IPS-NIHi11 (cell line): ENCODE measurements at places on chromosomes 11 and 22.

- peak; percentile 58 for DNase-seq
Measured at GRCh38 chr11:3135481-3136440, 29.3 kb downstream of the OSBPL5 start.

DNA sequence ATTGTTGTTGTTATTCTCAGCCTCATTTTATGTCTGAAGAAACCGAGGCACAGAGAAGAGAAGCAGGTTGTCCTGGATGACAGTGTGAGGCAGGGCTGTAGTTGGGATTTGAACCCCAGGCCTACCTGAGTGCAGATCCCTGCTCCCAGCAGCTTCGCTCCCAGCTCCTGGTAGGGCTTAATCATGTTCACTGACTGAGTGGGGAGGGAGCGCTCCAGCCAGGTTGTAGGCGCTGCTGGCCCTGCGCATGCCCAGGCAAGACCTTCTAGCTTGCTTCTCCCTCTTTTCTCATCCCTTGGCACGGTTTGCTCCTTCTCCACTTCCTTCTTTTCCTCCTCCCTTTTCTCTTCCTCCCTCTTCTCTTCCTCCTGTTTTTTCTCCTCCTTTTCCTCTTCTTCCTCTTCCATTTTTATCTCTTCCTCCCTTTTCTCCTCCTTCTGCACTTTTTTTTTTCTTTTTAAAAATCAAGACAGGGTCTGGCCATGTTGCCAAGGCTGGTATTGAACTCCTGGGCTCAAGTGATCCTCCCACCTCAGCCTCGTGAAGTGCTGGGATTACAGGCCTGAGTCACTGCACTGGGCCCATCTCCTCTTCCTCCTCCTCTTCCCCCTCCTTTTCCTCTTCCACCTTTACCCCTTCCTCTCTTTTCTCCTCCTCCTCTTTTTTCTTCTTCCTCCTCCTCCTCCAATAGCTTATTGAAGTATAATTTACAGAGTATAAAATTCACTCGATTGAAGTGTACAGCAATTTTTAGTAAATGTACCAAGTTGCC, 109.3 kb downstream of the KIAA1671 start:
- DNase-seq = no peak

- DNase-seq = peak; percentile 47
Measured at GRCh38 chr22:22687638-22688500, 43.5 kb downstream of the GGTLC2 start.

DNA sequence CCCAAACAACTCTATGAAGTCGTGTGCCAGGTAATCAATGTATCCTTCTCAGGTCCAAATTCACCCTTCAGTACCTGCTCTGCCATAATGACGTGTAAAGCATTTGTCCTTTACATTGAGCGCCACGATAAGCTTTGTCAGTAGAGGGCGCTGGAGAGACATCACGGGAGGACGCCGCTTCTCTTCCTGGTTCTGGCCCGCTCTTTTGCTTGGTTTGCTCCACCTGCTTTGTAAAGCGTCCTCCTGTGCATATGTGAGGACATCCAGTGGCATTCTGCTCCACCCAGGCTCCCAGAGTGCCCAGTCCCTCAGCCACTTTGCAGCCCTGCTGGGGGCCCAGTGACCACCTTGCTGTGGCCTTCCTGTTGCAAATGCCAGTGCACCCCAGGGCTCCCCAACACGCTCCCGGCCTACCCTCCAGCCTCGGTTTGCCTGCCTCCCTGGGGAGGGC, 61.1 kb downstream of the WT1 start:
- peak; percentile 81 for DNase-seq

DNA sequence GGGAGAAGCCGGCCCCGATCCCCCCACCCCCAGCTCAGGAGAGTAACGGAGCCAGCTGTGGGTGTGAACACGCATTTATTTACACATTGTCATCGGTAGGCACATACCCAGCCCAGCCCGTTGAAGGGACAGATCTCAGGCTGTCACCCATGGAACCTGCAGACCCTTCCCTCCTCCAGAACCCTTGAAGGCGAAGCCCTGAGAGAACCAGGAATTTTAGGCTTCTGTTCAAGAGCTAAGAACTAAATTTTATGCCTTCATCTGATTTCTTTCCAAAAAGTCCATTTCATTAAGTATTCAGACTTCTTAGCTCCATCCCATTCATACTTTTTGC, 379 bp upstream of the BRMS1 start:
- no peak for DNase-seq

- DNase-seq = no peak
Measured at GRCh38 chr11:115893461-115894099, 389.4 kb upstream of the CADM1 start.

DNA sequence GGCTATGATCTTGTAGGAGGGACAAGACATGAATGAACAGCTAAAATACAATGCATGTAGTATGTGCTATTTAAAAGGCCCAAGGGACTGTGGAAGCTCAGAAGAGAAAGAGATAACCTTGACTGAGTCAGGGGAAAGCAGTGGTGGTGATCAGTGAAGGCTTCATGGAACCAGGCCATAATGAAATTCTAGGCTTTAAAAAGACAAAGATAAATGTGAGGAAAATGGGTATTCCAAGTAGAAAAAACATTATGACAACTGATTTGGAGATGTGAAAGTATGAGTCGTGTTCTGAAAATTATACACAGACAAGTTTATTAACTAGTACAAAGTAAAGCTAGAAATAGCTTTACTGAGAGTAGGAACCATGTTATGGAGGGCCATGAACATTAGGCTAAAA, 189.8 kb downstream of the SOX6 start:
- no peak for DNase-seq

GRCh38 chr11:94325681-94326080, 21.3 kb downstream of the IZUMO1R start:
- peak; percentile 83 for DNase-seq

DNA sequence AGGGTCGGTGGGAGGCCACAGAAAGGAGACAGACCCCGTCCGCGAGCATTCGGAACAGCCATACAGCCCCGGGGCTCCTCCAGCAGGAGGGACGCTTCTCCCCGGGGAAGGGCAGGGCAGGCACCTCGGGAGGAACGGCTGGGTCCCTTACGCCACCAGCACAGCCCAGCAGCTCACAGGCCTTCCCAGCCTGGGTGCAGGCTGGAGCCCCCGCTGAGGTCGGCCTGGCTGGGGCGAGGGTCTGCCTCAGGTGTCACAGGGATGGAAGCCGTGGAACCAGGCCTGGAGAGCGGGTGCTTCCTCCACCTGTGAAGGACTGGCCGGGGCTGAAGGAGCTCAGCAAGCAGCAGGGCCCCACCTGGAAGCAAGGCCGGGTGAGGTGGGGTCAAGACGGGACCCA, 732.3 kb downstream of the BRD1 start:
- no peak for DNase-seq

GRCh38 chr22:38021206-38021605, 36.0 kb upstream of the PICK1 start:
- DNase-seq = no peak

DNA sequence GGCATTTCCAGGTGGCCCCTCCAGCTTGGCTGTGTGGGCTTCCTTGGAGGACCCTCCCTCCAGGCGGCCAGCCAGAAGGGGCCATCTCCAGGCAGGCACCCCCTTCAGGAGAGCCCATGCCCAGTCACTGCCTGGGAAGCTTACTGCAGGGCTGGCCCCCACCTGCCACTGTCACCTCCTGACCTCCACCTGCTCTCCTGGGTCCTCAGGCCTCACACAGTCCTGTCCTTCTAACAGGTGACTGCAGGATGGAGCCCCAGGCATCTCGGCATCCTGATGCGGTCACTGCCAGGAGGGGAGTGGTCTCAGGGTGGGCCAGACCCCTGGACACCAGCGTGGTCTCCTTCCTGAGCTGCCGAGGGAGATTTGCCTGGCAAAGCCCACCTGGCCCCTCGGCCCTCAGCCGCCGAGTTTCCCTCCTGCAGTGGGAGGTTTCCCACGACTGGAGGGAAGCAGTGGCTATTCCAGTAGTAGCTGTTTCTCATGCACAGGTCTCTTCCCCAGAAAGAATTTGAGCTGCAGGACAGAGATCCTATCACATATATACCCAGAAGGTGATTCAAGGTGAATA, 13.0 kb downstream of the TBX1 start:
- no peak for DNase-seq

- DNase-seq = no peak
Measured at GRCh38 chr22:46352276-46352675, 16.8 kb downstream of the TRMU start.

- no peak for DNase-seq
Measured at GRCh38 chr22:27397036-27397953, 404.3 kb downstream of the MN1 start.

GRCh38 chr11:80155412-80156017, 714.7 kb upstream of the TENM4 start:
- peak; percentile 20 for DNase-seq

DNA sequence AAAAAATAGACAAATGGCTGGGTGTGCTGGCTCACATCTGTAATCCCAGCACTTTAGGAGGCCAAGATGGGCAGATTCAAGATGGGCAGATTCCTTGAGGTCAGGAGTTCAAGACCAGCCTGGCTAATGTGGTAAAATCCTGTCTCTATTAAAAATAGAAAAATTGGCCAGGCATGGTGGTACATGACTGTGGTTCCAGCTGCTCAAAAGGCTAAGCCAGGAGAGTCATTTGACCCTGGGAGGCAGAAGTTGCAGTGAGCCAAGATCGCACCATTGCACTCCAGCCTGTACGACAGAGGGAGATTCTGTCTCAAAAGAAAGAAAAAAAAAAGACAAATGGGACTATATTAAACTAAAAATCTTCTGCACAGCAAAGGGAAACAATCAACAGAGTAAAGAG, 55.4 kb downstream of the USP35 start:
- DNase-seq = no peak

GRCh38 chr11:1353383-1354124, 36.2 kb upstream of the BRSK2 start:
- DNase-seq = no peak

GRCh38 chr11:65911682-65912568, 6.9 kb downstream of the C11orf68 start:
- DNase-seq = peak; percentile 72

DNA sequence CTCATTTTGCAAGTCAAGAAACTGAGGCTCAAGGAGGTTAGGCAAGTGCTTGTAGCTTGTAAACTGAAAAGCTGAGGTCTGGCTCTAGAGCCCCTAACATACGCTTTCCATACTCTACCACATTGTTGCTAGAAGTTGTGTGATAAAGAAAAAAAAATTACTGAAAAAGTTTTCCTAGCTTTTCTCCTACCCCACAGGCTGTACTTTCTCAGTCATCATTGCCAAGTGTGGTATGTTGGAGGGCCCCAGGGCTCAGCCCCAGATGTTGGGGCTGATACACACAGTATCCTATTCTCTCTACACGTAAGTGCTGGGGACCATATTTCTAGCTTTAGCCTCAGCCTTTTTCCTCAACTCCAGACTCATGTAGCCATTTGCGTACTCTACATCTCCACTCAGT, 16.0 kb downstream of the KREMEN1 start:
- no peak for DNase-seq

DNA sequence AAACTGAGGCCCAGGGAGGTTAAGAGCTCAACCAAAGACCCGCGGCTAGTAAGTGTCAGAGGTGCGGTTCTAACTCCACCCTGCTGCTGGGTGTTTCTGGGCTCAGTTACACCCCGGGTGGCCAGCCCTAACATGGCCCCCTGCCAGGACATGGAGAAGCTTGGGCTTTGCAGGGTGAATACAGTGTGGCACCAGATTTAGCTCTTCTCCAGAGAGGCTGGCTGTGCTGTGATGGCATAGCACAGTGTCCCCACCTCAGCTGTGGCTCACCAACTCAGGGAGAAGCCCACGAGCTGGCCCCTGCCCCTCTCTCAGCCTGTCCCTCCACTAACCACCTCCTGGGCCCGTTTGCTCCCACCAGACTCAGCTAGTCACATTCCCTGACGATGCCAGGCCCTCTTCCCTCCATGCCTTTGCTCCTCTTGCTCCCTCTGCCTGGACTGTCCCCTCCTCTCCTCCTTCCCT, 7.0 kb downstream of the UCP3 start:
- DNase-seq = no peak

DNA sequence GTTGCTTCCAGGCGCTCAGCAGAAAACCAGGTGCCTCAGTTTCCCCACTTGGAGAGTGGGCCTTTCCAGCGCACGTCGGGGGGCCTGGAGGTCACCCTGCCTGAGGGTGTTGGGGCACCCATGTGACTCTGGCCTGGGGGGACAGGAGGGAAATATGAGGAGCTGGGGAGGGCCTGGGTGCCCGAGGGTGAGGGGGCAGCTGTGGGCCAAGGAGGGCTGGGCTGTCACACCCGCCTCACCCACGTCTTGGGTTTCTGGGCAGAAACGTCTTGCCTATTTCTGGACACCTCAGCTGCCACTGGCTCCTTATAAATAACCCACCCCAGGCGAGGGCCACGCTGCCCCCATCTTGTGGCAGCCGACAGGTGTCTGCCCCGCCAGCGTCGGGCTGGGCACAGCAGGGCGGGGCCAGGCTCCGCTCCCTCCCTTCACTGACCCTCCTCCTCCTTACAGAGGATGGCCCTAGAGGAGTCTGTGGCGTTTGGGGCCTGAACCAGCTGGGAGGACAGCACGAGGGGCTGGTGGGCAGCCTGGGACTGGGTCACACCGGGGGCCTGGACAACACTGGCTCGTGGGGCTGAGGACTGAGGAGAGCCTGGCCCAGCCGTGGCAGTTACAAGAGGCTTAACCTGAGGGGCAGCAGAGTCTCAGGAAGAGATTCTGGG, 1.5 kb downstream of the TNNT3 start:
- peak; percentile 60 for DNase-seq

DNA sequence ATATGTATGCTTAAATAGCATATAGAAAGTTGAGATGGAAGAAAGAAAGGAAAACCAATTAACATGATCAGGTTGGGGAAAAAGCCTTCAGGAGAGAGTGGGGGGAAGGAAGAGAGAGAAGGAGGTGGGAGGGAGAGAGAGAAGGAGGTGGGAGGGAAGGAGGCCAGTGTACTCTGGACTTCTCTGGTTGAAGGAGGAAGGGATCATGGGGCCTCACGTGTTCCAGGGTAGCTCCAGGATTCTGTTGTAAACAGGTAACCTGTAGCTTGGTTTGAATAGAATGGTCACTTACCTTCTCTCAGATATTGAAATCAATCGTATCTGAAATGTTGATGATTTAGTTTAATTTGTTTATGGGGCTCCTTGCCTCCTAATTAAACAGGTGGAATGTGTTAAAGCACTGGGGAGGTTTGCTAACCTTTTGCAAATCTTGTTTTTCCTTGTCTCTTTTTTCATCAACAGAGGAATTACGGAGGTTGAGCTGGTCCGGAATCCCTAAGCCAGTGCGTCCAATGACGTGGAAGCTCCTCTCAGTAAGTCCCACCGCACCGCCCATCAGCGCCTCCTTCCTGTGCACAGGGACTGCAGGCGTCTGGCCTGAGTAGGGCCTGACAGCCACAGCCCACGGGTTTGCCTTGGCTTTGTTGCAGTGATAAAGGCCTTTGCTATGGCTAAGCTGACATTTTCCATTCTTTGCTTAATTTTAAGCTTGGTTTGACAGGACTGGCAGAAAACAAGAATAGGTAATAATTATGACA, 115.9 kb downstream of the TBC1D22A start:
- peak; percentile 34 for DNase-seq

GRCh38 chr11:103055221-103055890, 36.6 kb downstream of the DCUN1D5 start:
- peak; percentile 18 for DNase-seq

GRCh38 chr11:4025248-4025966, 69.2 kb upstream of the RRM1 start:
- DNase-seq = no peak
